Ammon's horn (tissue), 1 donor: ENCODE measurements at places on chromosomes 4 and X.

DNA sequence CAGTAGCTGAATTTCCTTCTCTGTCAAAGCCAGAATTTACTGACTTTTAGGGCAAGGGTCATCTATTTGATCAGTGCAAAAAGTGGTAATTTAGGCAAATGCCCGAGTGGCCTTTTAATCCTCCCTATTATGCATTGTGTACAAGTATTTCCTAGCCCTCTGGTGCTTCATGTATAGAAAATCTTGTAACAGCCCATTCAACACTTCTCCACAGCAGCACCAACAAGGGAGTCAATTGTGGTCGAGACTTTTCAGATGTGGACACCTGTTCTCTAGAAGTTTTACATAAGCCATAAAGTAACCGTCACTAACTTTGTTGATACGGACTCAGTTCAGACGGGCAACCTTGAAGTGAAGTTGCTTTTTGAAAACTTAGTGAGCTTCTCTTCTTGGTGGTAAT is 50.9 kb upstream of the FHDC1 start:
- no peak for DNase-seq

- DNase-seq = no peak
These were observed 119.1 kb downstream of the MBNL3 start for GRCh38 chrX:132369617-132370326.

DNA sequence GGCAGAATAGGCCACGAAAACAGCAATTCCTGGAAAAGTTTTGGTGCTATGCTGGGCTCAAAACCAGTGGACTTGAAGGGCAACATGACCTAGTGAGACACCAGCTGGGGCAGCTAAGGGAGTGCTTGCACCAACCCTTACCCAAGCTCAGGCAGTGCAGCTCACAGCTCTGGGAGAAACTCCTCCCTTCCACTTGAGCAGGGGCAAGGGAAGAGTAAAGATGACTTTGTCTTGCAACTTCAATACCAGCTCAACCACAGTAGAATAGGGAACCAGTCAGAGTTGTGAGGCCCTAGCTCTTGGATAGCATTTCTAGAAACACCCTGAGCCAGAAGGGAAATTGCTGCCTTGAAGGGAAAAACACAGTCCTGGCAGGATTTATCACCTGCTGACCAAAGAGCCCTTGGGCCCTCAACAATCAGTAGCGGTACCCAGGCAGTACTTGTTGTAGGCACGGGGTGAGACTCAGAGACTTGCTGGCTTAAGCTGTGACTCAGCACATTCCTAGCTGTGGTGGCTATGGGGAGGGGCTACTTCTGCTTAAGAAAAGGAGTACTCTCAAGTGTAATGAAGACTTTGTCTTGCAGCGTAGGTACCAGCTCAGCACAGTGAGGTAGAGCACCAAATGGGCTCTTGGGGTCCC is 19.7 kb upstream of the ABCG2 start:
- peak; percentile 58 for DNase-seq

DNA sequence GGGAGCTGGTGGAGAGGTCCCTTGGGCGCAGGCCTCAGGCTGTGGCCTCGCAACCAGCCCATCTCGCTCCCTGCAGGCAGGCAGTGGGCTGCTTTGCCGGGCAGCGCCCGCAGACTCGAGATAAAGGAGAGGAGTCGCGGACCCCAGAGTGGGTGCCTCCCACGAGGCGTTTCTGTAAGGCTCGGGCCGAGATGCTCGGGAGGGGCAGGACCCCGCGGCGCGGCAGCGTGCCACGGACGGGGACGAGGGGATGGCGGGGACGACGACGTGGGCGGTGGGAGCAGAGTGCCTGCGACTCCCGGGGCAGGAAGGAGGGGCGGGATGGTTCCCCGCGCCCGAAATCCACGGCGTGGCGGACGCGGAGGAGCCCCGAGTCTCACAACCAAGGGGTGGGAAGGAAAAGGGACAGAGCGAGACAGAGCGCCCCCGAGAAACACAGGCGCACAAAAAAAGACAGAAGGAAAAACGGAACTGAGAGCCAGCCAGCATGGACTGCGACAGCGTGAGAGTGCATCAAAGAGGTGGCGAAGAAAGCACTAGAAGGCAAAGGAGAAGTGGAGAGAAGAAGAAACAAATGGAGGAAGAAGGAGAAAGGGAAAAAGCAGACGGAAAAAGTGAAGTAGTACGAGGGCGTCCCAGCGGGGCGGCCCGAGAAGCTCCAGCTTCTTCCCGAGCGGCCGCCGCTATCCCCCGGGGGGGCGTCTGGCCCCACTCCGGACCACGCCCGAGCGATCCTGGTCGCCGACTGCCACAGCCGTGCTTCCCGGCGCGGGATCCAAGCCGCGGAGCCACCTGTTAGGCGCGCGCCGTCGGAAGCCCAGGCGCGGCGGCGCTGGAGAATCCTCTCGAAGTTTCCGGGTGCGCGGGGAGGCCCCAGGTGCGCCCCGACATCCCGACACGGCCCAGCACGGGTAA is 1.5 kb downstream of the BEND4 start:
- DNase-seq = no peak

DNA sequence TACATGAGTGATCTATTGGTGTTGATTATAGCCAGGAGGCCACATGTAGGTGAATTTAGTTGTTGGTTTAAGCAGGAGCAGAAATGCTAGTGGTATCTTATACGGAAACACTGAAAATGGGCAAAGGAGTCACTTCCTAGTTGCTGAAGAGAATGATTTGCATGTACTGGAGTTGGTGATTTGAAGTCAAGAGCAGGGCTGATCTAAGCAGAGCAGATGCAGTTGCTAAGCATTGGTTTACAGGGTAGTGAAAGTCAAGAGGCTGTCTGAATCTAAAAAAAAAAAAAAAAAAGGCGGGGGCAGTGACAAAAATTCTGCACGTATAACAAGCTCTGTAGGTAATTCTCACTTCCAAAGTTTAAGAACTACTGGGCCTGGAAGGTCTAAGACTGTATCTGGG is 90.4 kb upstream of the HPRT1 start:
- DNase-seq = peak; percentile 38

GRCh38 chr4:88792821-88793220 is 95.2 kb upstream of the NAP1L5 start:
- DNase-seq = no peak

DNA sequence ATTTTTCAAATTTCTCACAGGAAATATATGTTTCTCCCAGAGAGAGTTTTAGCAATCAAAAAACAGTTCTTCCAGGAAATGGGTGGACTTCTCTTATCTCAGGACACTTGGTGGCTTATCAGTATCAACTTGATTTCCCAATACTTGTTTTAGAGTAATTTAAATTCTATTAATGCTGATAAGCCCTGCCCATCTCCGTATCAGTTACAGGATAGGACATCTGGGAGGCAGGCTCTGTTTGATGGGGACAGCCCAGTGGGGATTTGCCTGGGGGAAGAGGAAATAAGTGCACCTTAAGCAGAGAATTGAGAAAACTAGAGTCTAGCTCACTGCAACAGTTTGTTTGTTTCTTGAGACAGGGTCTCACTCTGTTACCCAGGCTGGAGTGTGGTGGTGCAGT is 43.2 kb upstream of the PDGFRA start:
- no peak for DNase-seq

DNA sequence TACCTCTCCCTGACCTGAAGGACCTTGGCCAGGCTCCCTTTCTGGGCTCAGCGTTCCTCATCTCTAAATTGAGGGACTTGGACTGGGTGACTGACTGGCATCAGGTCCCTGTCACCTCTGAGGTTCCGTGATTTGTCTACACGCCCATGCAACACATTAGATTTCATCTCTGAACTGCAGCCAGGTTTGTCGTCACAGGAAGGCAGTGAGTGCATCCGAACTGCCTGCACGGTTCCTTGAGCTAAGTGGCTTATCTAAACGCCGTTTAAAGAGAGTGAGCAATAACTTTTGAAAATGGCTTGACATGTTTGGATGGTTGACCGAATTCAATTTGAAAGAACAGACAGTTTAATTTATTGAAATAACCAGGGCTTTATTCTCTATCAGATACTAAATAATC is 70.1 kb downstream of the PCYT1B start:
- DNase-seq = no peak

DNA sequence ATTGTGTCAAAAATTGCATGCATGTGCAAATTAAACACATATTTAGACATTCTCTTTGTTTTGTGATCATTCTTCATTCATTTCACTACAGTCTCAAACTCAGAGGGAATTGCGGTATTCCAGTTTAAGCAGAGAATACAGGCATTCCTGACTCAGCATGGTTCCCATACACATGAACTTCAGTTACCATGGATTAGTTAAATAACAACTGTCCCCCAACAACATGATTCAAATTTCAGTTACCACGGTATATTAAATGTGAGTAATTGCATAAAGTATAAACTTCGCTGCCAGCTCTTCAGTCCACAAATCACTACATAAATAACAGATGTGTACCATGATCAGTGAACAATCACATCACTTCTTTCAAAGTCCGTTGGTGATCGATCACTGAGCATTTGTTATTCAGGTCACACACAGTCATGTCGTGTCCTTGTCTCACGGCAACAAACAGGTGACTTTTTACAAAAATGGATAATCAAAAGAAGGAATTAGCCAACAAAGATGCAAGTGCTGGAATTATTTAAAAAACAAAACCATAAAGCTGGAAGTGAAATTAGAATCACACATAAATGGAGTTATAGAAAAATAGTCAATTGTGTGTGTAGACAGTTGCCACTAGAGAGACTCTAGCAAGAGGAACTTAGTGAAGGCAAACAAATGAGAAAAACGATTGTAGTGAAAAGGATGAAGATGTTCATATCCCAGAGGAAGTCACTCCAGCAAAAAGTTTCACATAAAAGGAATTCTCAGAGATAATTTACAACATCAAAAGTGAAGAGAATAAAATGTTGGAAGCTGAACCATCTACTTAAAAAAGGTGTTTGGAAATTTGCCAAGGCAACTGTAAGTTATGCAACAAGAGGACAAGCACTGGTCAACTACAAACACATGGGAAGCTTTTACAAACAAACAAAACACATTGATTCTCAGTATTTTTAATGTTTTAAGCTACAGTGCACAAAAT is 138.6 kb upstream of the SMARCAD1 start:
- DNase-seq = no peak

- no peak for DNase-seq
These were observed 5.2 kb downstream of the BANK1 start for GRCh38 chr4:101795704-101796103.

- no peak for DNase-seq
These were observed 449.8 kb upstream of the AR start for GRCh38 chrX:67094061-67094460.

DNA sequence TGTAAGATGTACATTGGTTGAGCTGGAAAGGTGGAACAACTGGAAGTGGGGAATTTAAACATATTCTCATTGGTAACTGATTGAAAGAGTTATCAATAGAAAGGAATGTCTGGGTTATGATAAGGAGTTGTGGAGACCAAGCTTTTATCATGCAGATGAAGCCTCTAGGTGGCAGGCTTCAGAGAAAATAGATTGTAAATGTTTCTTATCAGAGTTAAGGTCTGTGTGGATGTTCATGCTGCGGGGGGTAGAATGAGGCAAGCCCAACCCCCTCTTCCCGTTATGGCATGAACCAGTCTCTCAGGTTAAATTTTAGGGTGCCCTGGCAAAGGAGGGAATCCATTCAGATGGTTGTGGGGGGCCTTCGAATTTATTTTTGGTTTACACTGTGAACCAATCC is 16.0 kb downstream of the ARSD start:
- DNase-seq = no peak

DNA sequence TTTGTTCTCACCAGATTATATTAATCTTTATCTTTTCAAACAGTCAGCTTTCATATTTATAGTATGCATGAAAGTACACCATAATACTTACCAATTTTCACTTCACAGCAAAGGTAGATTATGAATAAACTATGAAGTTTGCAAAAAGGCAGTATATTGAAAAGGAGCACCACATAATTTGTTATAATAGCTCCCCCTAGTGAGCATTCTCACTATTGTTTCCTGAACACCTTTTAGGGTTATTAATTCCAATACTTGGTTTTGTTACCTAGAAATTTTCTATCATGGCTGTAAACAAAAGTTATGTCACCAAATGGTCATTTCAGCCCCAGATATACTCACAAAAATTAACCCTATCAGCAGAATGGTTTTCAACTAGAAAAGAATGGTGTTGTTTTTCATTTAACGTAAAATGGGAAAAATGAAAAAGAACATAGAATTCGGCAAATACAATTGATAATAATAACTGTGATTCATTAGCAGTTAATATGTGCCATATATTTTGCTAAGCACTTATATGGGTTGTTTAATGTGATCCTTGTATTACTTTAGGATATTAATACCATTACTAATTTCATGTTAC is 30.2 kb upstream of the NKX6-1 start:
- peak; percentile 5 for DNase-seq

GRCh38 chr4:181647396-181648147 is 595.6 kb upstream of the TENM3 start:
- DNase-seq = no peak

DNA sequence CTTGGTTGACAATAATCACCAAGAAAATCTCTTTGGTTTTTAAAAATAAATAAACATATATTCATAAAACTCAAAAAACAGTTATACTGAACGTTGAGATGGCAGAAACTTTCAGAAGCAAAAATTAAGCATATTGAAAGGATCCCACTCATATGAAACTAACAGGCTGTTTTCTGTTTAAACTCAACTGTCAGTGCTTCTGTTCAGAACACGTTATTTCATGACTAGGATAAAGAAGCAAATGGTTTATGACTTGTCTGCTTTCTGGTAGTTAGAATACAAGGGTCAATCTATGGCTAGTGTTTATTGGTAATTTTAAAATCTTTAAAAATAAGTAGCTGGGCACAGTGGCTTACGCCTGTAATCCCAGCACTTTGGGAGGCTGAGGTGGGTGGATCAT is 4.1 kb downstream of the GPR82 start:
- no peak for DNase-seq

DNA sequence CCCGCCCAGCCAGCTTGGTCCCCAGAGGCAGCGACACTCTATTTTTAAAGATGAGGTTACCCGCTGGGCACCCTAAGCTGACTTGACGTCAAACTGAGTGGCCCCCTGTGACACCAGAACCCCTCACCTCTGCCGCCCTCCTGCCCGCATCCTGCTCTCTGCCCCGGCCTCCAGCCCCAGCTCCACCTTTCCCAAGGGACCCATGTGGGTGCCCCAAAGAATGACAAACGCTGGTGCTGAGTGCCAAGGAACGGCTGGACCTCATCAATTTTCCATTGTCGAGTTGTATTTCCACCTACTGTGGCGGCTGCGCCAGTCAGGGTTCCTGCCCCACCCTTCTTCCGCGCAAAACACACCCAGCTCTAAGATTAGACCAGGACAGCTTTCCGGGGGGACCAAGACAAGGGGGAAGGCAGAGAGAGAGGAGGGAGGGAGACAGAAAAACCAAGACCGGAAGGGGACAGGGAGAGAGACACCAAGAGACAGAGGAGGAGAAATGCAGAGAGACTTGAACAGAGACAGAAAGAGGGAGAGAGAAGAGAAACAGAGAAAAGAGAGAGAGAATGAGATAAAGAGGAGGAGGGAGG is 2.0 kb downstream of the PRKX start:
- DNase-seq = no peak

- no peak for DNase-seq
These were observed 89.1 kb downstream of the FNIP2 start for GRCh38 chr4:158857951-158858350.

- DNase-seq = peak; percentile 65
These were observed 1.4 kb upstream of the MAGED1 start for GRCh38 chrX:51891821-51892551.

GRCh38 chrX:27728291-27728690 is 79.5 kb upstream of the MAGEB10 start:
- no peak for DNase-seq
